KBM-7 (cell line): ENCODE measurements at places on chromosomes 4 and X.

DNA sequence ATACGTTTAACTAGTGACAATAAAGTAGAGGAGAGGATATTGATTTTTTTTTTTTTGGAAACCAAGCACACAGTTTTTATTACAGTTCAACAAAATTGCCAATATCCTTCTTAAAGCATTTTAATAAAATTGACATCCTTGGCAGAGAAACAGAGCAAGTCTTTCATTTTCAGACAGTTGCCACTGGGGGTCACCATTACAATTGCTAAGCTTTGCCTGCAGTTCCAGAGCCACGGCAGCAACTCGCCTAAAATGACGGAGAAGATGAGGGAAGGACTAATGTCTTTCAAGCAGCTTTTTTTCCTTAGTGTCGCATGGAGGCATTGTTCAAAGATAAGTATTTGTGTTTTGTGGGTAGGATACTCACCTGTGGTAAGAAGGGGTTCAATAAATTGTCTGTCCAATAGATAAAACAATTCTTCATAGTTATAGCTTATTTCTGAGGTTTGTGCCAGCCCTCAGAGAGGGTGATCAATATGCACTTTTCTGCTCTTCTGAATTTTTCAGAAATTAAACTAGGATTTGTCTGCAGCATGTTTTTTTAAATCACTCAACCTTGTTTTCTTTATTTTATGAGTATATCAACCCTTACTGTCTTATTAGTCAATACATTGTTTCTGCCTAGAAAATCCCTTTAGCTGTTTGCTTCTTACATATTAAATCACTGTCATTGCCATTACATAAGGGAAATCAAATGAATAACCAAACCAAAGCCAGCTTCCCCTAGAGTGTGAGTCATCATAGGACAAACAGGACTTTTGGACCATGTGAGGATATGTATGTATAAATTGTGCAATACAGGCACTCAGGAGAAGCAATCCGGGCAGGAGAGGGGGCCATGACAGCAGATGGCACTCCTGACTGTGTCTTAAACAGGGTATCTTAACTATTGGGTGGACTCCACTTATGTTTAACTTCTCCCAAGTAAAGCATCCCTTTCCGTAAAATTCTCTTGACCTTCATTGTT is 508.1 kb upstream of the ARX start:
- peak; percentile 36 for DNase-seq

- DNase-seq = no peak
Observed at GRCh38 chr4:101415962-101416361, 68.6 kb upstream of the PPP3CA start.

DNA sequence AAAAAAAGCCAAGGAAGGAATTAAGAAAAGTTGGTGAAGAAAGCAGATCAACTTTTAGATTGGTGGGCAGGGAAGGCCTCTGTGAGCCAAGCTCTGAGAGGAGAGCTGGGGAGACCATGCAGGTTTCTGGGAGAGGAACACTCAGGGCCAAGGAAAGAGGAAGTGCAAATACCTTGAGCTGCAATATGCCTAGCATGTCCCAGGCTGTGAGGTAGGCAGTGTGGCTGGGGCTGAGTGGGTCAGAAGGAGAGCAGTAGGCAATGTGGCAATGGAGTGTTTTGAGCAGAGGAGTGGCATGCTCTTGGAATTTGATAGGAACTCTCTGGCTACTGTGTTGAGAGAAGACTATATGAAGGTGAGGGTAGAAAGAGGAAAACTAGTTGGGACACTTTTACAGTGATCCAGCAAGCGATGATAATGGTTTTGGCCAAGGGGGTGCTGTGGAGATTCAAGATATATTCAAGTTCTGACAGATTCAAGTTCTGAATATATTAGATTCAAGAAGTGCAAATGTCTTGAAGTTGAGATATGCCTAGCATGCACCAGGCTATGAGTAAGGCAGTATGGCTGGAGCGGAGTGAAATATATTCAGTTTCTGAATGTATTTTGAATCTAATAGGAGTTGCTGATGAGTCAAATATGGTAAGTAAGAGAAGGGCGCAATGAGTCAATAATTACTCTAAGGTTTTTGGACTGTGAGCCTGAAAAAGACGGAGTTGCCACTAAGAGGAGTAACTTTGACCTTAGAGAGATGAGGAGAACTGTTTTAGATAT is 172.5 kb downstream of the CAMK2D start:
- peak; percentile 2 for DNase-seq

- DNase-seq = peak; percentile 37
Observed at GRCh38 chrX:54447461-54447860, 7.3 kb downstream of the TSR2 start.

DNA sequence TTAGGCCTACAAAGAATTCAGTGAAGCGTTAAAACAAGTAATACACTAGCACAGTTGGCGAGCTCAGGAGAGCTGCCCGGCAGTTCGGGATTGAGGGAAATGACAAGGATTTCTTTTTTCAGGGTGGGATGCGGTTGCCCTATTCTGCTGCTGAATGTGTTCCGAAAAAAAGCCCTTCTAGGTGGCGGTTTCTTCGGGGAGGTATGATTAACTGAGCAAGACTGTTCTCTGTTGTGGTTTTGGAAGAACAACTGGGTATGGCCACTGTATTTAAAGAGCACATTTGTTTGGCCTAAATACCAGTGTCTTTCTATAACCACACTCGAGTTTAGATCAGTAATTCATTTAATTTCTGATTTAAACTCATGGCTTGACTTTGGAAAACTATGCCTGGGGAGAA is 459.7 kb upstream of the FAT1 start:
- no peak for DNase-seq

DNA sequence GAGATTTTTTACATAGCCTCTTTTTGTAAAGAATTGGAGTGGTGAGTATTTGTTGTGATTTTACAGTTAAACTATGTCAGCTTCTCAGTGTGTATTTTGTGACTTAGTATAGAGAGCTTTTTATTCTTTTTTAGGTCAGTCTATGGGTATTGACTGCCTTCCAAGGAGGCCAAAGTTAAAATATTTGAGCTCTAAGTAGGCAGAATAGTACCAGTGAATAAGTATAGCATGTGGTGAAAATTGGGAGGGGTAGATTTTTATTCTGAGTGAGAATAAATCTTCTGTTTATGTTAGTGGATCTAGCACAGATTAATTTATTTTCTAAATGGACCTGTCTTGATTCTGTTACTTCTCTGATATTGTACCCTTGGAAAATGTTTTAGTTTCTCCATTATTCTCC is 37.5 kb downstream of the HERC3 start:
- no peak for DNase-seq

DNA sequence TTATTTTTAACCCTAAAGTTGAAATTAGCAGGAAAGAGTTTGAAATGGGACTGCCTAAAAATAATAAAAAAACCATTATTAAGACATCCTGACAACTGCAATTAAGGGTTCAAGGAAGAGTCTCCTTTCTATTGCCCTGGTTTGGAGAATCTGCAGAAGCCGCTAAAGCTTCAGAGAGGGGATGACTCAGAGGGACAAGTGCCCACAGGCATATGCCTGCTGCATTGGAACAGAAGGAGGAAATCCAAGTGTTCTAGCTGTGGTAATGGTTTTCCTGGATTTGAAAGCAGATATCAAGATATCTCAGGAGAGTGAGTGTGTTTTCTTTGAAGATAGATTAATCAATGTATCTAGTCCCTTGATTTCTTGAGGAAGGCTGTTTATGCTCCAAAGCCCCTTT is 235.1 kb upstream of the TAPT1 start:
- no peak for DNase-seq

- DNase-seq = peak; percentile 56
Observed at GRCh38 chr4:89307446-89308160, at the start of gene GPRIN3. TSS of gene GPRIN3 (minus strand) at chr4:89307800. CDS start at chr4:89250110, 57,690 bp downstream.

- no peak for DNase-seq
Observed at GRCh38 chr4:144547678-144548298, 98.2 kb upstream of the HHIP start.

- DNase-seq = no peak
Observed at GRCh38 chr4:85769009-85769408, 294.1 kb downstream of the ARHGAP24 start.

DNA sequence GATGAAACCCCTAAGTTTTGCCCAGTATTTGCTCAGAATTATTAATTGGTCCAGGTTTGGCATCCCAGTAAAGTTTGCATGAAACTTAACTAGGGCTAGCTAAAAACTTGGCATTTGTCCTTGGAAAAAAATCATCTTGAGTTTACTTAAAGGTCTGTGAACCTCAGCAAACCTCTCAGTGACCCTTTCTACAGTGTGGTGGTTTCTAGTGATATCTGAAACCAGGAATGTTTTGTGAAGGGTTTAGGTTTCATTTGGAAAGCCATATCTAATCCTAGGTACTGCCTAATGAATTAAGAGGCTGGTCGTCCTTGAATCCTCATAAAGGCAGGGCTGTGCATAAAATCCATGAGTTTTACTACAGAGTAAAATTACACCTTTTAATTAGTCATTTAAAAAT is 218.5 kb upstream of the ANKRD50 start:
- no peak for DNase-seq

DNA sequence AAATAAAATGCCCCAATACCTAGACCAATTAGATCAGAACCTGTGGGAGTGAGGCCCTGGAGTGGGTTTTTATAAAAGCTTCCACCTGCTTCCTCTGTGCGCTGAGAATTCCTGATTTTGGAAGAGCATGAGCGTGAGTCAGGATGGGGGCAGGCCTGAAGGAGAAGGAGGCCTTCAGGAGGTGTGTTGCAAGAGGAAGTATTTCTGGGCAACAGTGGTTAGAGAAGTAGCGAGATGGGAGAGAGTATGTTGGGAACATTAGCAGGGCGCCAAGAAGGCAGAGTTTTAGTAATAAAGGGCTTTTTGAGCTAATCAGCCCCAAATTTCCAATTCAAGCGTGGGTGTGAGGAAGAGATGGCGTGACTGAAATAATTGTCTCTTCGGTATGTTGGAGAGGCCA is 349.8 kb downstream of the UNC5C start:
- DNase-seq = no peak

GRCh38 chr4:7355795-7356194 is 78.9 kb downstream of the PSAPL1 start:
- no peak for DNase-seq

DNA sequence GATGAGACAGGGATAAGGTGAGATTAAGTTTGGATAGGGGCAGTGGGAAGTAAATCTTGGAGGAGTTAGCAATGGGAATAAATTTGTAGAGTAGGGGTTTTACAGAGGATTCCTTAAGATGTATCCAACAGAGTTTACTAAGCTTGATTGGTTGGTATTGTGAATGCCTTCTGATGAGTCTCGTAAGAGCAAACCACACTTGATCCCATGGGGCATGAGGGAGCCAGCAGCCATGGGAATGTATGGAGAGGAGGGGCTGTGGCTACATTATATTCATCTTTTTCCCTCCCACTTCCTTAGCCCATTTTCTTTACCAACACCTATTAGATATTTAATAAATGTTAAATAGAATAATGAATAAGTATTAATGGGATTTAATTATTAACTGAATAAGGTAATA is 126.6 kb upstream of the NDST3 start:
- DNase-seq = no peak

DNA sequence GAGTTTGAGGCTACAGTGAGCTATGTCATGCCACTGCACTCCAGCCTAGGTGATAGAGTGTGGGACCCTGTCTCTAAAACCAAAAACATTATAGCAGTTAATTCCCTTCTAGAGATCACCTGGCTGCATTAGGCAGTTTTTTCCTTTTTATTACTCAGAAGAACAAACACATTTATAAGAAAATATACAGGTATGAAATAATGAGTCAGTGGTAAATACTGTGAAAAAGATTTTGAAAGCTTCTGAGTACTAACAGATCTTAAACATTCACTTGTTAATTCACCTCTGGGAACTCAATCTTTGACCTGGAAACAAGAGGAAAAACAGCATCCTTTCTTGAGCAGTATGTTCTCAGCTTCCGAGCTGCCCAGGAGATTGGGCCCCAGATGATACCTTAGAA is 64.1 kb downstream of the UCHL1 start:
- no peak for DNase-seq

- no peak for DNase-seq
Observed at GRCh38 chrX:21610168-21610567, 48.0 kb downstream of the KLHL34 start.

- no peak for DNase-seq
Observed at GRCh38 chr4:18850867-18851266, 829.3 kb upstream of the LCORL start.

DNA sequence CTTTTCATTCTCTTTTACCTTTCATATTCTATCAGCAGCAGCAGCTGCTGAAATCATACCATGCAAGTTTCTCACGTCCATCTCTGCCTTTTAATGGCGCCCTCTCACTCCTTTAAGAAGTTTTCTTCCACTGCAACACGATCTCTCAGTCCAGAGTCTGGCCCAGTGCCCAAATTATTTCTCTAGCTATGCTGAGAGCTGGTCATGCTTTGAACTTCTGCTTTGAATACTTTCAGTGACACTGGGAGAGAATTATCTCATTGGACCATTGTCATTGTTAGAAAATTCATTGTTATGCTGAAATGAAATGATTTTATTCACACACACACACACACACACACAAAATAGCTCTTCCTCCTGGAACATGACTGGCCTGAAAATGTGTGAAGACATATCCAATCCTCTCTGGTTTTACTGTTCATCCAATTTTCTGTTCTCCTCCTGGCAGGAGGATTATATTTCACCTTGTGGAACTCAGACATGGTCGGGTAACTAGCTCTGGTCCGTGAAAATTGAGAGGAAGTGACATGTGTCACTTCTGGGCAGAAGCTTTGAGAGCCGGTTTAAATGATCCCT is 1.3 kb upstream of the PDHA1 start:
- DNase-seq = peak; percentile 67

DNA sequence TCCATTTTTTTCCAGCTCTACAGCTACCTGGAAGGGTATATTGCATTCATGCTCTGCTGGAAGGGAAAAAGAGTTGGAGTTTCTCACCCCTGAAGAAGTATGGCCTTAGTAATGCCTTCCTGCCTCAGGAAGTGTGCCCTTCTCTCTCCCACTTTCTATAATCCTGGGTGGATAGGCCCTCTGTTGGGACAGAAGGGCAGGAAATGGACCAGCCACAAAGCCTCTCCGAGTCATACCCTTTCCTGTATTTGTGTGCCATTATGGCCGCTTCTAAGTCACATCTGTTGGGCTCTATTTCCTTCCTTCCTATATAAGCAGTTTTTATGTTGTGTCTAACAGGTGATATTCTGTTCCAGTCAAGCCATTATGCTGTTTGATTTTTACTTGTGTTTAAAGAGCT is 74.8 kb upstream of the SMARCA5 start:
- peak; percentile 52 for DNase-seq

GRCh38 chr4:161581262-161582230 is 582.3 kb downstream of the FSTL5 start:
- peak; percentile 68 for DNase-seq

DNA sequence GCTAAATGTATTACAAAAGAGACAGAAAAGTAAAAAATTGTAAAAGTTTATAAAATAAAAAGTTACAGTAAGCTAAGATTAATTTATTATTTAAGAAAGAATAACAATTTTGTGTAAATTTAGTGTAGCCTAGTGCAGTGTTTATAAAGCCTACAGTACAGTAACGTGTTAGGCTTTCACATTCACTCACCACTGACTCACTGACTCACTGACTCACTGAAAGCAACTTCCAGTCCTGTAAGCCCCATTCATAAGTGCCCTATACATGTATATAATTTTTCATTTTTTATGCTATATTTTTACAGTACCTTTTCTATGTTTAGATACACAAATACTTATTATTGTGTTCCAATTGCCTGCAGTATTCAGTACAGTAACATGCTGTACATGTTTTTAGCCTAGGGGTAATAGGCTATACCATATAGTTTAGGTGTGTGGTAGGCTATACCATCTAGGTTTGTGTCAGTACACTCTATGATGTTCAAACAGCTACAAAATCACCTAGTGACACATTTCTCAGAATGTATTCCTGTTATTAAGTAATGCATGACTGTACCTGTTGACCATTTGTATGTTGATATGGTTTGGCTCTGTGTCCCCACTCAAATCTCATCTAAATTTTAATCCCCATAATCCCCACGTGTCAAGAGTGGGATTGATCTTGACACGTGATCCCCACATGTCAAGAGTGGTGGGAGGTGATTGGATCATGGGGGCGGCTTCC is 57.9 kb downstream of the CFAP299 start:
- DNase-seq = no peak
